ENCODE measurements at places on chromosomes 4 and X.

GRCh38 chr4:152705903-152706302 is 26.1 kb upstream of the TMEM154 start:
- DNase-seq, result no peak

DNA sequence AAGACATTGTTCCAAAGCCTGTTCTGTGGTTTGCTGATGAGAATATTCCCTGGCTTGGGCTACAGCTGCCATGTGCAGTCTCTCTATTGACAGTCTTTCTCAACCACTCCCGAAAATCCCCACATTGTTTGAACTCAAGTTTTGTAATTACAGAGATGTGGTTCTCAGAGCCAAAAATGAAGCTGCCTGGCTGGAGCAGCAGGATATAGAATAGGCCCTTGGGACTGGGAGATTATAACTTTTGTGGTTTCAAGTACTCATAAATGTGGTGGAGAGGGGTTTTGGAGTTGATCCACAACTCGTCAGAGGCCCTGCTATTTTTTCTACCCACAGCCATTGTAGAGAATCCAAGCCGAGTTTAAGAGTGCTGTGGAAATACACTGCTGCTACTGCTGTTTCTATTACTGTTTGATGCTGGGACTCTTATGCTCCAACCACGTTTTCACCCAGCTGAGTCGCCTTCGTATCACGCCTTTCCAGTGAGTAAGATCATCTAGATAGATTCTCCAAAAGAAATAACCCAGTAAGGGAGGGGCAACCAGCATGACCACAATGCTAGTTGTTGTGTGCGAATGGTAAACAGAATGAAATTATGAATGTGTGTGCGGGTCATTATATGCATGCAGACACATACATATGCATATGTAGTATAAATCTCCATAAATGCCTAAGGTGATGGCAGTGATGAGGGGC is 57.1 kb upstream of the ATXN3L start:
- DNase-seq, result no peak

DNA sequence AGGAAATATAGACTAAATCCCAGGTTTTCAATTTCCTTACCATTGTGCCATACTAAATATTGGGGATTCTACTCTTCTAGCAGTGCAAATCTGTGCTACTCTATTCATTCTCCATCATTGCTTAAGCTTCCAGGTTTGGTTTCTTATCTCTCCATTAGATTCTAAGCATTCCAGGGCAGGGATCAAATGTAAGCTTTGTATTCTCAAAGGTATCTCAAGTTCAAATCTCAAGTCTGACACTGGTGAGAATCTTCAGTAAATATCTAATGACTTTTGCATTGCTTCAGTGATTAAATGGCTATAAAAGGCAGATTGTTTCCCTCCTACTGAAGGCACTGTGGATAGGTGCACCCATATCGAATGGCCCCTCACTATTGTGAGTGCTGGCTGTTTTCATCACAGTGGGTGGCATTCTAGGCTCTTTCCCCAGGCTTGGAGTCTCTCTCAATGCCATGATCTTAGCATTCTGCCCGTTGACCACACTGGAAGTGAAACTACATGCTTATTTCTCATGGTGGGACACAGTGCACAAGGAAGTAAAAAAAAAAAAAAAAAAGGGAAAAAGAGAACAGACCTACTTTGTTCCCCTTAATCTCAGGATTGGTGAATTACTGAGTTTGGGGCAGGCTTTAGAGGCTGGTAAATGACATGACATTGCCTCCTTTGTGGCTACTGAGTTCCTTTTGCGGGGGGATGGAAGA is 28.7 kb downstream of the FAM9C start:
- no peak for DNase-seq

DNA sequence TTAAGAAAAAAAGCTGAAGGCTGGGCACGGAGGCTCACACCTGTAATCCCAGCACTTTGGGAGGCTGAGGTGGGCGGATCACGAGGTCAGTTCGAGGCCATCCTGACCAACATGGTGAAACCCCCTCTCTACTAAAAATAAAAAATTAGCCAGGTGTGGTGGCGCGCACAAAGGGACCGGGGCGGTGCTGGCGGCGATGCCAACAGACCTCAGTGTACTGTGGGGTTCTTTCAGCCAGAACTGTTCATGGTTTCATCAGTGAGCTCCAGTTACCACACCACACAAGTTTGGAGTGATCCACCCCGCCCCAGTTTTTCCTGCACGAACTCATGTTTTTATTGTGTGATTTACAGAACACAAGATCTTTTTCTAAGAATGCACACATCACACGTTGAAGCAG is 21.2 kb upstream of the IRAK1 start:
- DNase-seq, result no peak

DNA sequence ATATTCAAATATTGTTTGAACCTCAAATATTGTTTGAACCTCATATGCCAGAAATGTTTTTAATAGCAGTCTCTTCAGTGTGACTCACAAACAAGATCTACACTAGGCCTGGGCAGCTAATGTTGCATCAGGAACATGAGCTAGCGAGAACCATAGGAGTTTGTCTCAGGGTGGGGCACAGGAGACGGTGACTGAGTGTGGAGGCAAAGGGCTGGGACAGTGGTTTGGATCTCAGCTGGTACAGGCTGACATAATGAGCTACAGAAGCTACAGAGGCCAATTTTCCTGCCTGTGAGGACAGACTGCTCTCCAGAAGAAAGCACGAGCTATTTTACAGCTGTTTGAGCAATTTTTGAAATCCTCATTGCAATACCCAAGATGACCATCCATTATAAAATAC is 224.7 kb downstream of the CENPC start:
- DNase-seq, result no peak

DNA sequence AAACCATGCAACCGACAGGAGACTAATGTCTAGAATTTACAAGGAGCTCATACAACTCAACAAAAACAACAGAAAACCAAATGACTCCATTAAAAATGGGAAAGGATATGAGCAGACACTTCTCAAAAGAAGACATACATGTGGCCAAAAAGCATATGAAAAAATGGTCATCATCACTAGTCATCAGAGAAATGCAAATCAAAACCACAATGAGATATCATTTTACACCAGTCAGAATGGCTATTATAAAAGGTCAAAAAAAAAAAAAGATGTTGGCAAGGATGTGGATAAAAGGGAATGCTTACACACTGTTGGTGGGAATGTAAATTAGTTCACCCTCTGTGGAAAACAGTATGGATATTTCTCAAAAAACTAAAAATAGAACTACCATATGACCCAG is 50.5 kb upstream of the CHRDL1 start:
- no peak for DNase-seq

DNA sequence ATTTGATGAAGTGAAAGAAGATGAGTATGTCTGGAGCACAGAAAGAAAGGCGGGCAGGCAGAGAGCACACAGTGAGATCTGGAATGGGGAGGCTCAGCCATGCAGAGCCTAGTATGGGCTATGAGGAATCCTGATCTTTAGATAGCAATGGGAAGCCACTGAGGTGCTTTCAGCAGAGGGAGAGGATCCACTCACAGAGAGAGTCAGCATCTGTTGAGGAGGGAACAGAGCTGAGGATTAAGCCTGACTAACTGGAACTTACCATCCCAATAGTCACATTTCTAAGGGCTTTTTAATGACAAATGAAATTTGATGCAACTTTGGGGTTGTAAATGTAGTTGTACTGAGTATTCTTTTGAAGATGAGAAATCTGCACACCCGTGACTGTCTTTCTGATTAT is 20.6 kb upstream of the FGFBP2 start:
- no peak for DNase-seq

GRCh38 chrX:40845331-40845911 is 110.1 kb upstream of the MED14 start:
- no peak for DNase-seq

- DNase-seq, result no peak
Measured at GRCh38 chrX:68880846-68881552, 52.2 kb downstream of the EFNB1 start.

GRCh38 chr4:124726269-124726668 is 13.7 kb upstream of the ANKRD50 start:
- no peak for DNase-seq

DNA sequence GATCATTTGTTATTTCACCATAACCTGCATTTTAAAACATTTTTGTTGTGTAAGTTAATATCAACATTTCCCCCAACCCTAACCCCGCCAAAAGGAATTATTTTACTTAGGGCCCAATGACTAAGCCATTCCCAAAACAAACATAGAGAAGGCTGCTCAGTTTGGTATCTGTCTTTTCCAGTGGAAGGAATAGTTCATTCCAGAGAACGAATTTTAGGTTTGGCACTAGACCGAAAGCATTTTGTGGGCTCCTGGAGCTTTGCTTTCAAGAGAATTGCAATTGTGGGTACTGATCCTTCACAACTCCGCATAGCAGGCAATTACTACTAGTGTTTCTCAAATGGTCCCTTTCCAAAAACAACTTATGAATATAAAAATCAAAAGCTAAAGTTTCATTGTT is 226.7 kb upstream of the MAD2L1 start:
- DNase-seq, result no peak

Measured in CD4-positive, alpha-beta T cell treated with Interleukin-15 for 1 hour (primary cell).